ENCODE measurements at places on chromosomes 5 and 9.

DNA sequence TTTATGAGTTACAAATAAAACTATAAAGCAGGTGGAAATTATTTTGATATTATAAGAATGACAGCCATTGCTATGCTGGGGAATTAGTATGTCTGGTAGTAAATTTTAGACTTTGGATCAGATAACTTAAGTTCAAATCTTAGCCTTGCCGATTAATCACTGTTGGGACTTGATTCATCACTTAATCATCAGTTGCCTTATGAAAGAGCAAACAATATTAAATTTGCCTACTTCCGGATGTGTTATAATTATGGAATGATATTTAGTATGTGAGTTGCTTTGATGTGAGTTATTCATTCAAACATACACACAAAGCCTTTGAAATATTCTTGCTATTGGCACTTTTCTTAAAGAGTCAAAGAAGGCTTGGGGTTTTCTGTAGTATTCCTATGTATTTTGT lies 717.7 kb downstream of the BRINP1 start:
- DNase-seq = no peak

- no peak for DNase-seq
Observed at GRCh38 chr5:103109277-103109676, 10.7 kb downstream of the GIN1 start.

GRCh38 chr5:86493777-86494176 lies 124.0 kb upstream of the COX7C start:
- DNase-seq = no peak

DNA sequence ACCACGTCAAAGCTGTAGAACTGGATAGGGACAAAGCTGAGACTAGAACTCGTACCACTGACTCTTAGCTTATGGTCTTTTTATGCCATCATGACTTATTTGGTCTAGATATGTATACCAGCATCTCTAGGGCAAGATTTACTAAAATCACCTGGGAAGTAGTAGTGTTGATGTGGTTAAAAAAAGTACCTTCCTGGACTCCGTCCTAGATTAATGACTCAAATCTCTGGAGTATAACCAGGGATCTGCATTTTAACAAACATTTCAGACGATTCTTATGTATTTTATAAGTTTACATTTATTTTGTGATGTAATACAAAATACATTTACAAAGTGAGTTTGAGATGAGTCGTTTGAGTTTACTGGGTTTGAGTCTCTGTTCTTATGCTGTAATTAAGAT lies 68.7 kb downstream of the ARHGAP26 start:
- DNase-seq = no peak

DNA sequence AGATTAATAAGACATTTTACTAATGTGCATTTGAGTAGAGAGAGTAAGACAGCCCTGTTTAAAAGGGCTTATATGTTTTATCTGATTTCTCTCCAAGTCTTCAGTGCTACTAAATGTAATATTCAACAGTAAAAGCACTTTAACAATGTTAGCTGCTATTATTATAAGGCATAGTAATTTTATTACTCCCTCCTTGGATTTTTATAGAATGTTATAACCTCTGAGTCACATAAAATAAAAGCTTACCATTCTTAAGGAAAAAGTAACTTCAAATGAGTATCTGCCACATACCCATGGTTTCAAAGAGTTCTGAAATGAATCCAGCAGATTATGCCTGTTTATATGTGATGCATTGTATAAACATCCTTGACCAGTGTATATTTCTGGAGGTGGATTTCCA lies 19.0 kb downstream of the SPDL1 start:
- DNase-seq = no peak

GRCh38 chr5:143886651-143887638 lies 75.0 kb downstream of the HMHB1 start:
- no peak for DNase-seq

DNA sequence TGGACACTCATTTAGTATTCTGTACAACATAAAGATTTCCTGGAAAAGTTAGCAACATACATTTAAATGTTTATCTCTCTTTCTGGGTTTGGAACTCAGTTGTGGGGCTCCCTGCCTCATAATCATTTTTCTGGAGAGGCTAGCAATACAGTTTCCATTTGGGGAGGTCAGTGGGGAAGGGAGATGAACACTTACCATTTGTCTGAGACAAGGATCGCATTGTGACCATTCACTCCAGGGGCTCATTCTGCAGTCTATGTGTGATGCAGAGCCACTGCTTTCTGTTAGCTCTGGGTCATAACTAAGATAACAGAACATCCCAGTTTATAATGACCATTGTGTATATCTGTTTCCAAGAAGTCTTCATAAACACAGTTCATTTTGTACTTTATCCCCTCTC lies 22.4 kb downstream of the C9 start:
- no peak for DNase-seq

- DNase-seq = no peak
Observed at GRCh38 chr5:58800861-58801540, 218.1 kb downstream of the RAB3C start.

DNA sequence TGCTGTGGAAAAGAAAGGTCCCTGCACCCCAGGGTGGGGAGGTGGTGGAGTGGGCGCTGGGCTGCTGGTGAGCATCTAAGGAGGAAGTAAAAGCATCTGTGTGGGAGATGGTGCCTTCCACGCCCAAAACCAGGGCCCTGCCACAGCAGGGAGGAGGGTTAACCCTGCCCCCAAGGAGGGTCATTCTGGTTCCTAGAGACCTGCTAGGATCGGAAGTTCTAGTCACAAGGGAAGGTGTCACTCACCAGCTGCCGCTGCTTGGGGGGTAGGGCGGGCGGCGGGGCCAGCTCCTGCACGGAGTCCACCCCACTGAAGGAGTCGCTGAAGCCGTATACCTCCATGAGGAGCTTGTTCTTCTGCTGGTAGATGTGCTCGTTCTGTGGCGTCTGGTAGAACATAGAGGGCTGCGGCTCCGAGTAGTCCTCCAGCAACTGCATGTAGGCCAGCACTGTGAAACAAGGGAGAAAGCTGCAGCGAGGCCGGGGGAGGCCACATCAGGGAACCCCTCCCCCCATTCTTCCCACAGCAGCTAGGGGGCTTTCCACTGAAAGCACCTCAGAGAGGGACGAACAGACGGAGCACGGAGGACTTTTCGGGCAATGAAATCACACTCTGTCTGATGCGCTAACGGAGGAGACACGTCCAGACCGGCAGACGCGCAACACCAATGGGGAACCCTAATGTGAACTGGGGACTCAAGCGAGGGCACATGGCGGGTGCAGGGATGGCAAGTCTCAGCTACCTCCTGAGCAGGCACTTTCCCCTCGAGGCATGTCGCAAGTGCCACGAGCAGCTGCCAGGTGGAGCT lies 76.4 kb downstream of the PRRT1B start:
- DNase-seq = no peak

DNA sequence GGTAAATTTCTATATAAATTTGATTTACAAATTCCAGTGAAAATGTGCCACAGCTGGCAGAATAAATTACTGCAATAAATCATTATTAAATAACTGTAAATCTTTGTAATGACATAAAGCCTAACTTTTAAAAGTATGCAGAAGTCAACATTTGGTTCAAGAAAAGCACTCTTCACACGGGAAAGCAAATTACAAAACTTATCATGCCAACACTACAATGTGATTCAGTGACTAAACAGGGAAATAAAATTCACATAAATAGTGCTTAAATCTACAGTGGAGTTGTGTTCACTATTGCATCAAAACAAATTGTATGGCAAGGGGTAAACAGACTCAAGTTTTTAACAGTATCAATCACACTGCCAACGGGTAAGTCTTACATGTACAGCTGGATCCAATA lies 117.2 kb downstream of the BNC2 start:
- DNase-seq = no peak

GRCh38 chr5:171989276-171989675 lies 17.2 kb downstream of the FBXW11 start:
- no peak for DNase-seq

DNA sequence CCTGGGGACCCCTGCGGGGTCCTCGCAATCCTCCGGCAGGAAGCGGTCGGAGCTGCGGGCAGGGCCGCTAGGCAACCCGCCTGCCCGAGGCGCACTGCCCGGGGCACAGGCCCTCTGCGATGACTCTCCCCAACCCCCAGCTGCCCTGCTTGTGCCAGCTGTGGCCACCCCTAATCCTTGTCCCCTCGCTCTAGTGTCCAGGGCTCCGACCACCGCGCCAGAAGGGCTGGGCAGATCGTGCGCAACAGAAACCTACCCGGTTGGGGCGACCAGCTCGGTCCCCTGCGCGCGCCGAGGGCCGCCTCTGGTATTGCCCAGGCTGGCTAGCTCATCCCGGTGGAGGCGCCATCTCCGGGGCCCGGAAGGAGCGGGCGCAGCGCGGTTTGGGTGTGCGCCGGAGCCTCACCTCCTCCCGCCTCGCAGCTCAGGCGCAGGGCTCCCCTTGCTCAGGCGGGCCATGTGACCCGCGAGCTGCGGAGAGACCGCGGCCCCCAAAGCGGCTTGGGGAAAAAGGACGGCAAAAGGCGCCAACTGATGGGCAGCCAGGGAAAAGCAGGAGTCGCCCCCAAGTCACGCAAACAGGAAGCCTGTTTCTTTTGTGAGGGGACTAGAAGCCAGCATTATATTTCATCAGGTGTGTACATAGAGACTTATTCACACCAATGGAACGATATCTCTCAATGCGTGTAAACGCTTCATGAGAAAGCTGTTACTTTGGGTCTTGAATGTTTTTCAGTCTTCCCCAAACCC lies 46.8 kb upstream of the RNF20 start:
- DNase-seq = no peak

DNA sequence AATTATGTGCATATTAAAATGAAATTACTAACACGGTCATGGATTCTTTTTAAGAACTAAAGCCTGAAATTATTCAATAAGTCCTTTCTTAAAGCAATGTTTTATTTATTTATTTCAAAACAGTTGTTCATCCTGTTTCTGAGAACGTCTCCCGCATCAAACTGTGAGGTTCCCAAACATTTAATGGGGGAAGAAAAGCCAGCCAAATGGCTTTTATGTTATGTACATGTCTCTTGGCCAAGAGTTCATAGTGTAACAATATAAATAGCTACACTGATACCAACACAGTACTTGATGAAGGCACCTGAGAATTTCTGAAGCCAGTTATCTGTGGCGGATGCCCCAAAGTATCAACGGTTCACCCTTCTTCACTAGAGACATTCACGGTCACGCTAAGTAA lies 15.7 kb downstream of the TTF1 start:
- DNase-seq = no peak

- DNase-seq = no peak
Observed at GRCh38 chr5:172899436-172899835, 59.8 kb upstream of the RPL26L1 start.

DNA sequence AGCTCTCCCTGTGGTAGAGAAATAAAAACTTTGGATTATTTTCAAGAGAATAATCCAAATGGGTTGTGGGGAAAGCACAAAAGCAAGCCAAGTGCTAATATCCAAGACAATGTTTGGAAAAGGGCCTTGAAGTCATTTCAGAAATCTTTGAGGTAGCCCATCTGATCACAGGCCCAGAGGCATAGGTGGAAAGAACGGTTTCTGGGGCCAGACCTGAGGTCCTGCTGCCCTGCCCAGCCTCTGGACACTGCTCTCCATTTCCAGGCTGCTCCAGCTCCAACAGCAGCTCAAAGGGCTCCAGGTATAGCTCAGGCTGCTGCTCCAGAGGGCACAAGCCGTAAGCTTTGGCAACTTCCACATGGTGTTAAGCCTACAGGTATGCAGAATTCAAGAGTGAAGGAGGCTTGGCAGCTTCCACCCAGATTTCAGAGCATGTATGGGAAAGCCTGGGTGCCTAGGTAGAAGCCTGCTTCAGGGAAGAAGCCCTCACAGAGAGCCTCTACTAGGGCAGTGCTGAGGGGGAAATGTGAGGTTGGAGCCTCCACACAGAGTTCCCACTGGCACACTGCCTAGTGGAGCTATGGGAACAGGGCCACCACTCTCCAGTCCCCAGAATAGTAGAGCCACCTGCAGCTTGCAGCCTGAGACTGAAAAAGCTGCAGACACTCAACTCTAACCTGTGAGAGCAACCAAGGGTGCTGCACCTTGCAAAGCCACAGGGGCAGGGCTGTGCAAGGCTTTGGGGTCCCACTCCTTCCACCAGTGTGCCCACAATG lies 133.1 kb downstream of the PIK3R1 start:
- DNase-seq = no peak

DNA sequence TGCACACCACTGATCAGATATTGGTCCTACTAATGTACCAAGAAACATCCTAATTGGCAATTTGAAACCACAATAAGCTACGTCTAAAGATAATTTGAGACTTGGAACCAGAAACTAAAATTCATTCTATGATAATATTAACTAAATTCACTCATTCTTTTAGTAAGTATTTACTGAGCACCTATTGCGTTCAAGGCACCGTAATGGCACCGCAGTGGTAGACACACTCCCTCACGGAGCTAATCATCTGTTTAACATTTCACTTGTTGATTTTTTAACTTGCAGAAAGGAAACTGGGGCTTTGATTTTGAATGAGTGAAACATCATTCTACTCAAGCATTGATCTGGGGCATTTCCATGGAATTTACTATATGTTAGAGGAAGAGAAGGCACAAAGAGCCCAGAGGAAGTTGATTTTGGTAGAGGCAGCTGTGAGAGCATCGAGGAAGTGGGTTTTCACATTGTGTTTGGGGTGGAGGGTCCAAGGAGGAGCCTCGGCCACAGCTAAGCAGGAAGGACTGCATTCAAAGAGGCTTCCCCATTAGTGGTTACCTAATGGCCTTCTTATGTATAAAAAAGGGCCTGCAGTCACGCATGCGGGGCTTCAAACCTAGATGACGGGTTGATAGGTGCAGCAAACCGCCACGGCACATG lies 7.1 kb downstream of the RAPGEF1 start:
- no peak for DNase-seq

DNA sequence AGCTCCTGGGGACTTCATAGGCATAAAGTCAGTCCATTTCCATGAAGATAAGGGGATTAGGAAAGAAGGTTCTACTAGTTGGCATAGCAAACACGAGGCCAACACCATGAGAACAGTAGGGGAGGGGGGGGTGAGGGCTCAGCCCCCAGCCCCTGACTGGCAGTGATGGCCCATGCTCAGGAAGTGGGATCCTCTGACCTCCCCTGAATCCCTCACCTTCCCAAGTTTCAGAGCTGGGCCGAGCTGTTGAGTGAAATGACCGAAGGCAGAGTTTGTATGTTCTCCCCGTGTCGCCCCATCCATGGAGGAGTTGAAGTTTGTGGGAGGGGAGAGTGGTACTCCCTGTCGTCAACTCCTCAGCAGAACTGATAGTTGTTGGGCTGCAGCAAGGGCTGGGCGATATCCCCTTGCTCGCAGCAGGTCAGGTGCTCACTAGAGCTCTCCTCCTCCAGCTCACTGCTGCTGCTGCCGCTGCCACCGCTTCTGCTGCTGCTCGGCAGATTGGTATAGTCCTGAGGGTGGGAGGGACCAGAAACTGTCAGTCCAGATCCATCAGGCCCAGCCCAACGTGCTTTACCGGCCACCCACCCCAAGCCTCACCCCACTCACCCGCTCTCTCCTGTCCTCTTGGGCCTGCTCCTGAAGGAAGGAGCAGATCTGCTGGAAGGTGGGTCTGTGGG lies 32.5 kb downstream of the CSF1R start:
- DNase-seq = no peak

DNA sequence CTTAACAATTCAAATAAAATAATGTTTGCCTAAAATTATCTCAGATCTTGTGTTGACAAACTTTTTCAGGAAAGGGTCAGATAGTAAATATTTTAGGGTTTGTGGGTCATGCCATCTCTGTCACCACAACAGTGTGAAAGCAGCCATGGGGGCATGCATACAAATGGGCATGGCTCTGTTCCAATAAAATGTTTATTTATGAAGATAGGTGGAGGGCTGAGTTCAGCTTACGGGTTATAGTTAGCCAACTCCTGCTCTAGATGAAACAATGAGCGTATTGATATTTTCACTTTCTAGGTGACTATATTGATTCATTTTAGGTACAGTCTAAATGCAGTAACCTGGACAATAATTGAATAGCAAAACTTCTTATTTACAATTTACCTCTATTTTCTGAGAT lies 533.8 kb upstream of the CLINT1 start:
- DNase-seq = no peak

GRCh38 chr9:111372297-111372696 lies 42.3 kb upstream of the OR2K2 start:
- DNase-seq = no peak
